ENCODE measurements at places on chromosomes 2 and 18.

DNA sequence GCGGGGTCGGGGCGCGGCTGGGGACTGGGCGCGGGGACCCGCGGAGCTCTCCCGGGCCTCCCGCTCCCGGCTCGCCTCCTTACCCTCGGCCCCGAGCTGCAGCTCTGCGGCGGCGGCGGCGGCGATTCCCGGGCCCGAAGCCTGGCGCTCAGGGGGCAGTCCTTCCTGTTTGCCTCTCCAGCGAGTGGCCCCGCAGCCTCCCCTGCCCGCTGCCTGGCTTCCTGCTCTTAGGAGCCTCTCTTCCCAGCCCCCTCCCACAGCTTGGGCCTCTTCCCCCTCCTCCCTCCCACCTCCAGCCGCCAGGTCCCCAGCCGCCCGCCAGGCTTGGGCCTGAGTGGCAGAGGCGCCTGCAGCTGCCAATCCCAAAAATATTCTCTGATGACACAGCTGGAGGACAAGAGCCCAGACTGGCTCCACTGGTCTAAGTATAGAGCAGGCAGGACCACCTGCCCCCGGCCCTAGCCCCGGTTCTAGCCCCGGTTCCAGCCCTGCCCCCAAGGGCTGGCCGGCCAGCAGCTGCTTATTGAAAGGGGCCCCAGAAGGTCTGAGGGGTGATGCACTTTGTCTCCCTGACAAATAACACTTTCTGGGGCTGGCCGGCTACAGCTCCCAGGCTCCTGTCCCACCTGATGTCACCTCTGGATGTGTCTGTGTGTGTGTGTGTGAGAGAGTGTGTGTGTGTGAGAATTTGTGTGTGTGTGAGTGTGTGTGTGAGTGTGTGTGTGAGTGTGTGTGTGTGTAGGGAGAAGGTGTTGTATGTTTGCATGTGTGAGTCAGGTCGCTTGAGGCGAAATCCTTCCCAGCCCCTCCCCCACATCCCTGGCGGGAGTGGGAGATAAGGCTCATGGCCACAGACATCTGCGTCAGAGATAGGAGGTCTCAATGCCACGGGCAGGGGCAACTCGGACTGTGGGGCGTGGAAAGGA is at the start of gene OBSL1:
TSS of gene OBSL1 (minus strand) at position 229 of the 926 bp plus-strand sequence. CDS start 307 bp downstream, outside the sequence.
- peak; percentile 59 for DNase-seq

DNA sequence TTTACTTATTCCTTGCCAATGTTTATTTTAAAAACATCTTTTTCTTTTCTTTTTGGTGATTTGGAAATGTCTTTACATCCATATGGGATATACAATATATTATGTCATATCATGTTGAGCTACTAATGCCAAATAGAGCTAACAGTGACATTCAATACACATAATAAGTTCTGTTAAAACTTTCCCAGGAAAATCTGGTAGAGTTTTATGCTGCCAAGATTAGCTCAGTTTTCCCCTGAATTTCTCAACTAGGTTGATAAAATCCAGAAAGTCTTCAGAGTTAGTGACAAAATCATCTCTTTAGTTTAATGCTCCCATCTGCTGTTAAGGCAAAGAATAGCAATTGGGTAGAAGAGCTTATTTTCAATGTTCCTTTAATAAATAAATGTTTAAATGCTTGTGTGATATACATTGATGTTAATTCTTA is 9.9 kb downstream of the COL3A1 start:
- DNase-seq: no peak

GRCh38 chr2:120489023-120489422 is 143.1 kb downstream of the INHBB start:
- DNase-seq: no peak

- no peak for DNase-seq
These were observed 1233.0 kb upstream of the NRXN1 start for GRCh38 chr2:52264911-52265310.

DNA sequence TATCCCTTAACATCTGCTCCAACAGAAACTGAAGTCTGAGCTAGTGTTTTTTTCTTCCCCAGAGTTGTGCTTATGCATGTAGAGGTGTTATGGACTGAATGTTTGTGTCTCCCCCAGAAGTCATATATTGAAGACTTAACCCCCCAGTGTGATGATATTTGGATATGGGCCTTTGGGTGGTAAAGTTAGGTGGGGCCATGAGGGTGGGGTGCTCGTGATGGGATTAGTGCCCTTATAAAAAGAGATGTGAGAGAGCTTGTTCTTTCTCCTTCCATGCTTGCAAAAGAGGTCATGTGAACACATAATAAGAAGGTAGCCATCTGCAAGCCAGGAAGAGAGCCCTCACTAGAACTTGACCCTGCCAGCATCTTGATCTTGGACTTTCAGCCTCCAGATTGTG is 34.4 kb upstream of the APOB start:
- DNase-seq: no peak

DNA sequence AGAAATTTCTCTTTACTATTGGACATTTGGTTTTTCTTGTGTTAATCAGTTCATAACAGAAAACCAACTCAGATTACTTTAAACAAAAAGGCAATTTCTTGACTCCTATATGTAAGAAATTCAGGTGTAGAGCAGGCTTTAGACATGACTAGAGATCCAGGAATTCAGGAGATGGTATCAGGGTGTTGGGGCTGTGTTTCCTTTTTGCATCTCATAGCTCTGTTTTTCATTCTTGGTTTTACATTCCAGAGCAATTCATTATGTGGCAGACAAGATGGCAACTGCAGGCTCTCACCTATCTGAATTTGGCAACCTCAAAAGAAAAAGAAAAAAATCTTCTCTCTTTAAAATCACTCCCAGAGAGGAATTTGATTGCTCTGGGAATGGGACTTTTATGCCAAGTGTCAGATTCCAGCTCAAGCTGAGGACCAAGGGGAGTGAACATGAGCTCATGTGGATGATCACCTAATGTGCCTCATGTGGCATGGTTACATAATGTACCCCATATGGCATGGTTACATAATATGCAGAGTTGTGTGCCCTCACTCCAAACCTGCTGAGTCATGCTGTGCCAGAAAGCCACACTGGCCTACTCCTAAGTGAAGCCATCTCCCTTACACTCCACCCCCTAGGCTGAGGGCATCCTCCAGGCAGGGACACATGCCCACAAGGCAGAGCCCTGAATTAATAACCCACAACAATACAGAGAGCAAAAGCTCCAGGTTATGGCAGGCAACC is 282.7 kb downstream of the MBD2 start:
- no peak for DNase-seq

DNA sequence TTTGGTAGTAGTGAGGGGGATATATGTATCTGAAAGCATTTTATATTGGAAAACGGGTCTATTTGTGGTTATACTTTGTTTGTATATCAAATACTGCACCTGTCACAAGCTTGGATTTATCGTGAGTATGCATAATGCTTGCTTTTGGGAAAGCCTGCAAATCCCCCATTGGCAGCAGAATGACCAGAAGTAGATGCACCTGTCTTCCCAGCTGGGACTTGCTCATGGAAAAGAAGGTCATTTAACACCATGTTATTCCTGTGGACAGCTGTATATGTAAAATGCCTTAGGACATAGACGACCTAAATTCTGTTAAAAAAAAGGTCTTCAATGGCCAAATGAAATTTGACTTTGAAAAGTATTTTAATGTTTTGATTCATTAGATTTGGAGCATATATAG is 599.4 kb downstream of the XIRP2 start:
- DNase-seq: no peak

DNA sequence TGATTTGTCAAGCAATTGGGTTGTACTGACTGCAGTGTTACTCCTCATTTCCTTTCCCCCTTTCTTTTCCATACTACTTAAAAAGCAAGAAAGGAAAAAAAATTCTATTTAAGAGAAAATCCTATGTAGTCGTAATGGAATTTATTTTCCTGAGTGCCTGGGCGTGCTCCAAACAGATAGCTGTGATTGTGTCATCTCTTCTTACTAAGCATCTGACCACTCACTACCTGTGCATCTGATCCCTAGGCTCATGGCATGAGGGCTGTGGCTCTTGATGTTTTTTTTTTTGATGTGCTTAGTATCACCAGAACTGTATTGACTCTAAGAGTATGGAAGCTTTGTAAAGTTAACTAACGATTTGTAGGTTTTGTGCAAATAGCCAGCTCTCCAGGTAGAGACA is 19.0 kb downstream of the CRIM1 start:
- no peak for DNase-seq

DNA sequence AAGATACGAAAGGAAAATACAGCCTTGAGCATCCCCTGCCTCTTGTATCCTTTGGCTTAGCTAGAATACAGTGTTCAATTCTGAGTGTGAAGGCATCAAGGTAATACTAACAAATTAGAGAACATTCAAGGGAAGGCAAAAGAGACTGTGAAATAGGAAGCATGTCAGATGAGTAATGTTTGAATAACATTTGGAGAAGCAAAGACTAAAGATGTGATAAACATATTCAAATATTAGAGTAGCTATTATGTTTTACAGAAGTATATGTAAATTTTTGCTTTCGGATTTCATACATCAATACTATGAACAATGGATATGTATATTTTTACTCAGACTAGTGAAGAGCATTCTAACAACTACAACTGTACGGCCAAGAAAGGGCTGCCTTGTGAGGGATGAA is 161.7 kb upstream of the FN1 start:
- DNase-seq: no peak

DNA sequence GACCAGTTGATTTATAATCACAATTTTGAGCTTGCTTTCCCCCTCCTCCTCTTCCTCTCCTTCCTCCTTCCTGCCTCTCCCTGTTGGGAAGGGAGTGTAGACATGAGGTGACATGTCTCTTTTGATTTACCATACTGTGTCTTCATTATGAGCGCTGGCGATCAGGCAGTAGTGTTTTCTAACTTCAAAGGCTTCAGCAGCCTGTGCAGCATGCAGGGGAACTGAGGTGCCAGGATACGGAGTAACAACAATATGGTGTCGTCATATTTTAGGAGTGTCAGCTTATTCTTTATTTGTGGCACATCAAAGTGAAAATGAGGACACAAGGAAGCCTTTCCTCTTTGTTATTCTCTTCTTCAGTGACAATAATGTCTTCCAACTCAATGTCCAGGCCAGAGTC is 864.2 kb downstream of the SLC4A3 start:
- no peak for DNase-seq

All from NCI-H2029 (cell line).